Liver (tissue), 10 donors: ENCODE measurements at places on chromosomes 1 and 21. TPM values are rescaled to one million over a fixed set of nuclear protein-coding genes. Genes with fewer than 3 reads are reported as not detected.

Gene C21orf58
- 17.7 TPM for total RNA-seq

Gene WDR77
- total RNA-seq = 12.7 TPM

Gene C4BPA
- total RNA-seq = 1,492 TPM

Gene ARHGAP29
- 27.7 TPM for total RNA-seq

Gene PLCH2
- 1.0 TPM for total RNA-seq

Gene CNIH4
- 22.2 TPM for total RNA-seq

- no peak for DNase-seq
These were observed 25.8 kb downstream of the SDCCAG8 start for GRCh38 chr1:243281672-243282071.

DNA sequence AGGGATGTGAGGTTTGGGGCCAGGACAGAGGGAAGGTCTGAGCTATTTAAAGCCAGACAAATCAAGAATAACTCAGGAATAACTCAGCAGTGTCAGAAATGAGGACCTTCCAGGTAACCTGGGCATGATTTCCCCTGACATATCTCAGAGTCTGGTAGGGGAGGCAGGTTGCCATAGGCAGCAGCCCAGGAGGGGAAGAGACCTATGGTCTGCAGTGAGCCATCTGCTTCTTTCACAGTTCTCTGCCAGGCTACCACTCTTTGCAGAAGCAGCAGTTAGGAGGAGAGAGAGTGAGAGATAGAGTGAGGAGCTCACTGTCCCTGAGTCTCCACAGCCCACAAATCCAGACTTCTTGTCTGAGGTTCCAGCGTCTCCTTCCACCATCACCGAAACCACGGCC is 6.3 kb upstream of the VSIG8 start:
- DNase-seq = no peak

DNA sequence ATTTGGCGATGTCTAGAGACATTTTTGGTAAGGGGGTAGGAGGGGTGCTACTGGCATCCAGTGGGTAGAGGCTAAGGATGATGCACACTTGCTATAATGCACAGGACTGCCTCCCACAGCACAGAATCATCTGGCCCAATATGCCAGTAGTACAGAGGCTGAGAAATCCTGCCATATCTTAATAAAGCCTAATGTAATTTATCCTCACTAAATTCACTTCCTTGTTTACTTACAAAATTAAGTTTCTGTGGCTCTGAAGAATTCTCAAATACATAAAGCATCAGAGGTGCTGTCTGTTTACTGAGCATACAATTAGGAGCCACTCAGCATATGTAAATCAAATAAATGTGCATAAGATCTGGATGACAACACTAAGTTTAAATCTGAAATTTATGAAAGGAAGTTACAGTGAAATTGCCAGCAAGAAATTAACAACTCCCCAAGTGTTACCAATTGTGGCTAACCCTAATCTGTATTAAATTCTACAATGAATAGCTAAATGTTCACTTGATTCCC is 26.5 kb downstream of the NGF start:
- DNase-seq = no peak

GRCh38 chr1:110409316-110409715 is 1.8 kb upstream of the LAMTOR5 start:
- DNase-seq = no peak

DNA sequence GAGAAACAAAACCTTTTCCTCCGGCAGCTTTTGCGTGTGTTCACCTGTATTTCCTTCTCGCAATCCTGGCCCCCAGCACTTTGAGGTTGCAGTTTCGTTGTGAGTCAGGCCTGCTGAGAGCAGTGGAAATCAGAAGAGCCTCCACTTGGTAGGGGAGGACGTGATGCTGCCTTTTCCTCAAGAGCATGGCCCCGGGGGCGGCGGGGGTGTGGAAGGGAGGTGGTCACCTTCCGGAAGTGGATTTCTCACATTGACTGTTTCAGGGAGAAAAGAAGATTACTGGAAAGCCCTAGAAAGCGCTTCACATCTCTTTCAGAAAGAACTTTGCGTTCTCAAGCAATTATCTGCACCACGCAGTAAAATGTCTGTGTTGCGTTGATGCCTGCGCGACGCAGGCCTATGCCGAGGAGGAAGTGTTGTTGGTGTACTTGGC is 12.2 kb upstream of the IL10 start:
- no peak for DNase-seq

GRCh38 chr21:40340357-40340756 is 473.1 kb downstream of the PCP4 start:
- DNase-seq = no peak
